Naive B cell (primary cell): ENCODE measurements at places on chromosomes 2 and 18. TPM values are rescaled to one million over a fixed set of nuclear protein-coding genes. Genes with fewer than 3 reads are reported as not detected.
A peak's percentile ranks its signal among the peaks of the same experiment; 100 is the strongest.

DNA sequence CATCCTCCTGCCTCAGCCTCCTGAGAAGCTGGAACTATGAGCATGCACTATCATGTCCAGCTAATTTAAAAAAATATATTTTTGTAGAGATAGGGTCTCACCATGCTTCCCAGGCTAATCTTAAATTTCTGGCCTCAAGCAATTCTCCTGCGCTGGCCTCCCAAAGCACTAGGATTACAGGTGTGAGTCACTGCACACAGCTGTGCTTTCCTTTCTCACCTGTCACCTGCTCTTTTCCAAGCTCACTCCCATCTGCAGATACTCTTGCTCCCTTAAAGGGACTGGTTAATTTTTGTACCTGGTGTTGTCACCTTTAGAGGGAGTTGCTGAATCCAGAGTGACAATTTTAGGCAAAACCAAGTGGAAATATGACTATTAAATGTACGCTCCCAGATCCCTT is 178.2 kb downstream of the LOXHD1 start:
- peaks cover 24% of the 10 kb centered on the region for H3K27me3 ChIP-seq
- H3K4me1 ChIP-seq = no peaks in the 10 kb centered on the region
- no peak overlapping the region for H3K4me3 ChIP-seq
- H3K36me3 ChIP-seq = no peaks in the 10 kb centered on the region

GRCh38 chr2:34806396-34806795 is 1207.3 kb upstream of the FAM98A start:
- no peak overlapping the region for H3K4me3 ChIP-seq
- DNase-seq = no peak
- H3K27ac ChIP-seq = no peak overlapping the region
- H3K4me1 ChIP-seq = no peaks in the 10 kb centered on the region

- no peak for DNase-seq
- H3K4me3 ChIP-seq = no peak overlapping the region
- no peak overlapping the region for H3K27ac ChIP-seq
- H3K27me3 ChIP-seq = no peaks in the 10 kb centered on the region
- peaks cover 45% of the 10 kb centered on the region for H3K4me1 ChIP-seq
These were observed 67.9 kb downstream of the CERS6 start for GRCh38 chr2:168524005-168524404.

- H3K27ac ChIP-seq = no peak overlapping the region
- H3K4me1 ChIP-seq = no peaks in the 10 kb centered on the region
- no peaks in the 10 kb centered on the region for H3K36me3 ChIP-seq
- no peak for DNase-seq
These were observed 69.5 kb upstream of the TGIF1 start for GRCh38 chr18:3380384-3380961.

DNA sequence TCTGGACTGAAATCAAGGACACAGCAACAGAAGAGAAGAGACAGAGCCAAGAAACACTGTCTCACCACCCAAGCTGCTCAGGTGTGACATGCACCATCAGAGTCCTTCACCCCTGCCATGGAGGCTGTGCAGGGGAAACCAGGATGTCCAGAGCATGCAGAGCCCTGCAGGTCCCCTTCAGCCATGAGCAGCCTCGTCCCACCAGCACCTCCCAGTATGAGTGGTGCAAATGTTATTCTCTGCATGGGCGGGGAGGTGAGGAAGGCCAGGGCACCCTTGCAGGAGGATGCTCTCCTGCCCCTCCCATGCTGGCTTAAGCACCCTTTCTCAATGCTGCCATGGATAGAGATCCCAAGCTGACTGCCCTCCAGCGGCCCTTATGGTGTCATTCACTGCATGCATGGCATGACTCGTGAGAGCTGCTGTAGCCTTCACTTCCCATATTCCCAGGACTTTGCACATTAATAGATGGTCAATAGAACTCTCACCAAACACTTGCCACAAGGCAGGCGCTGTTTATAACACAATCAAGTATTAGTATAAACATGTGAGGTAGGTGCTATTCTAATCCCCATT is 171.0 kb downstream of the ANAPC1 start:
- no peaks in the 10 kb centered on the region for H3K4me1 ChIP-seq
- no peak for DNase-seq
- no peak overlapping the region for H3K27ac ChIP-seq
- no peaks in the 10 kb centered on the region for H3K36me3 ChIP-seq
- H3K27me3 ChIP-seq = peaks cover 5% of the 10 kb centered on the region

DNA sequence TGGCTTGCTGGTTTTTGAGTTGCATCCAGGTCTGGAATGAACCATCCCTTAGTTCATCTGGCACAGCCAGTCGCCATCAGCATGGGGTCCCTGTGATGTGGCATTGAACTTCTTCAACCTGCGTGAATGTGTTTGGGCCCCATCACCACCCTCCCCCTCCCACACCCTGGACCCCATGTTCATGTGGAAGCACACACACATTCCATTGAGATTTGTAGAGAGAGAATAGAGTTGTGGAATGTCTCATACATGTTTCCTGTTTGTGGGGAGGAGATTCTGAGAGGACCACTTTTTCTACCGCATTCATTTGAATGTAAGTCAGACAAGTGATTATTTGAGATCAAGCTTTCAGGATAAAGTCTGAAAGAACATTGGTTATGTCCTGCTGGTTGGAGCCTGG is 117.6 kb upstream of the EML6 start:
- H3K36me3 ChIP-seq = no peaks in the 10 kb centered on the region
- H3K4me1 ChIP-seq = peaks cover 91% of the 10 kb centered on the region
- no peak for DNase-seq
- no peaks in the 10 kb centered on the region for H3K27me3 ChIP-seq
- peak overlapping the region; percentile 50 for H3K4me3 ChIP-seq

PHLPP1 gene
- polyA plus RNA-seq = 0.38 TPM

GRCh38 chr2:30894498-30895119 is 87.4 kb upstream of the CAPN13 start:
- no peaks in the 10 kb centered on the region for H3K4me1 ChIP-seq
- H3K4me3 ChIP-seq = no peak overlapping the region
- H3K27me3 ChIP-seq = peaks cover 3% of the 10 kb centered on the region
- DNase-seq = no peak

GRCh38 chr2:171150694-171151285 is 9.9 kb downstream of the TLK1 start:
- H3K36me3 ChIP-seq = no peaks in the 10 kb centered on the region
- H3K4me3 ChIP-seq = peak overlapping the region; percentile 76
- H3K27me3 ChIP-seq = no peaks in the 10 kb centered on the region
- DNase-seq = no peak
- H3K27ac ChIP-seq = peak overlapping the region; percentile 50

- no peak overlapping the region for H3K27ac ChIP-seq
- H3K4me1 ChIP-seq = no peaks in the 10 kb centered on the region
- no peak for DNase-seq
- no peak overlapping the region for H3K4me3 ChIP-seq
- H3K27me3 ChIP-seq = peaks cover 12% of the 10 kb centered on the region
These were observed 59.1 kb downstream of the COL6A3 start for GRCh38 chr2:237354892-237355291.

DNA sequence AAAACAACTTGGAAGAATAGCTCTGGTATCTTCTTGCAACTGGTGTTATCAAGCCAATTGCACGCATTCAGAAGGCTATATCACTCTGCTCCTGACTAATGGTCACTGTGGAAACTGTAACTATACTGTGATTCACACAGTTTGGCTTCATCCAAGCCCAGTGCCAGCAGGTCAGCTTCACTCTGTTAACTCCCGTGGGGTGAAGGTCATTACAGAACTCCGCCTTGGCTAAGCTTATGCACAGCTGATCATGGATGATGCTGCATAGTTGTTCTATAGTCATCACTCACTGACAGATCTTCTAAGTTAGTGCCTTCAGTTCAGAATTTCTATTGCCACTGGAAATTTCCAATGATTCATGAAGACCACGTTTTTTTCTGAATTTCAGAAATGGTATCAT is 497.2 kb upstream of the NETO1 start:
- no peaks in the 10 kb centered on the region for H3K27me3 ChIP-seq
- H3K4me1 ChIP-seq = no peaks in the 10 kb centered on the region
- no peak for DNase-seq
- H3K4me3 ChIP-seq = no peak overlapping the region
- H3K36me3 ChIP-seq = no peaks in the 10 kb centered on the region

TNS1 gene
- polyA plus RNA-seq = 0.17 TPM

- no peaks in the 10 kb centered on the region for H3K36me3 ChIP-seq
- no peaks in the 10 kb centered on the region for H3K4me1 ChIP-seq
- no peak overlapping the region for H3K27ac ChIP-seq
These were observed 56.5 kb upstream of the TTC39C start for GRCh38 chr18:23958036-23958435.

GRCh38 chr2:65345631-65346030 is 86.8 kb downstream of the SPRED2 start:
- H3K27ac ChIP-seq = no peak overlapping the region
- no peaks in the 10 kb centered on the region for H3K36me3 ChIP-seq
- no peak overlapping the region for H3K4me3 ChIP-seq
- no peak for DNase-seq

LONRF2 gene
- not detected for polyA plus RNA-seq

TUBB8B gene
- not detected for polyA plus RNA-seq

- no peak overlapping the region for H3K4me3 ChIP-seq
- H3K36me3 ChIP-seq = peaks cover 29% of the 10 kb centered on the region
- no peak overlapping the region for H3K27ac ChIP-seq
- no peaks in the 10 kb centered on the region for H3K27me3 ChIP-seq
These were observed 13.0 kb downstream of the KANSL1L start for GRCh38 chr2:210158236-210158635.

- H3K4me3 ChIP-seq = no peak overlapping the region
- H3K4me1 ChIP-seq = no peaks in the 10 kb centered on the region
- H3K27me3 ChIP-seq = no peaks in the 10 kb centered on the region
- no peak for DNase-seq
- H3K36me3 ChIP-seq = no peaks in the 10 kb centered on the region
- H3K27ac ChIP-seq = no peak overlapping the region
These were observed 352.1 kb downstream of the RBM43 start for GRCh38 chr2:150909613-150910012.

GRCh38 chr18:476251-476664 is 24.2 kb downstream of the COLEC12 start:
- no peak overlapping the region for H3K4me3 ChIP-seq
- no peaks in the 10 kb centered on the region for H3K36me3 ChIP-seq
- no peaks in the 10 kb centered on the region for H3K27me3 ChIP-seq
- no peaks in the 10 kb centered on the region for H3K4me1 ChIP-seq

UGT1A5 gene
- polyA plus RNA-seq = not detected

SOCS6 gene
- 0.17 TPM for polyA plus RNA-seq

HOXD12 gene
- polyA plus RNA-seq = not detected

GRCh38 chr18:47206945-47207637 is 30.9 kb upstream of the IER3IP1 start:
- H3K4me3 ChIP-seq = no peak overlapping the region
- DNase-seq = no peak
- no peaks in the 10 kb centered on the region for H3K4me1 ChIP-seq
- peak overlapping the region; percentile 31 for H3K27ac ChIP-seq
- peaks cover 61% of the 10 kb centered on the region for H3K27me3 ChIP-seq

DNA sequence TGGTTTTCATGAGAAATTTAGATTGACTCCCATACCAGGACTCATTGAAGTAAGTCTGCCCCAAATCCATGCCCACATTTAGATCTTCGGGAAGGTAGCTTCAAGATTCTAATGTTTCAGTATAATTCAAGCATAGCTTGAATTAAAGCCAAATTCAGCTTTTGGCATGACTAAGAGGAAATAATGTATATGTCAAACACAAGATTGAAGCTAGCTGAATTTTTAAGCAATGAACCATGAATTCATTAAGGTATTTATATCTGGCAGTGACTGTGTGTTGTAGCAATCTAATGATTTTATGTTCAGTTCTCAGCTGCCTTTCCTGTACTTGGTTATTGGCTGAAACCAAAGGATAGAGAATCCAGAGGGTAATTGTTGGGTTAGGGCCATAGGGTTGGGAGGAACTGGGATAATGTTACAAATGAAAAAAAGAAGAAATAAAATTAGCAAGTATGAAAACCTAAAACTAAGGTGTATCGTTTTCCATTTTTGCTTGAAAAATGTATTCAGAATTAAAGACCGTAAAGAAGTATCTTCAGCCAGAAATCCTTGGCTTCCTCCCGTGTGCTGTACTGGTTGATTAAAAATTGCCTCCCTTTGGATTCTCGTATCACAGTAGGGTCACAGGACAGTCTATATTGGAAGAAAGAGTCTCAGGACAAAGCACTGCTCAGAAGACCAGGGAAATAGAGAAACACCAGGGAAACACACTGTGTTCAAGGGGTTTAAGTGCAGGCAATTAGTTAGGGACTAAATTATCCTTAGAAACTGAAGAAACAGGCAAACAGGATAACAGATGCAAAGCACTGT is 119.0 kb upstream of the FN1 start:
- no peaks in the 10 kb centered on the region for H3K27me3 ChIP-seq
- DNase-seq = no peak
- H3K27ac ChIP-seq = no peak overlapping the region
- no peak overlapping the region for H3K4me3 ChIP-seq
- no peaks in the 10 kb centered on the region for H3K36me3 ChIP-seq

DNA sequence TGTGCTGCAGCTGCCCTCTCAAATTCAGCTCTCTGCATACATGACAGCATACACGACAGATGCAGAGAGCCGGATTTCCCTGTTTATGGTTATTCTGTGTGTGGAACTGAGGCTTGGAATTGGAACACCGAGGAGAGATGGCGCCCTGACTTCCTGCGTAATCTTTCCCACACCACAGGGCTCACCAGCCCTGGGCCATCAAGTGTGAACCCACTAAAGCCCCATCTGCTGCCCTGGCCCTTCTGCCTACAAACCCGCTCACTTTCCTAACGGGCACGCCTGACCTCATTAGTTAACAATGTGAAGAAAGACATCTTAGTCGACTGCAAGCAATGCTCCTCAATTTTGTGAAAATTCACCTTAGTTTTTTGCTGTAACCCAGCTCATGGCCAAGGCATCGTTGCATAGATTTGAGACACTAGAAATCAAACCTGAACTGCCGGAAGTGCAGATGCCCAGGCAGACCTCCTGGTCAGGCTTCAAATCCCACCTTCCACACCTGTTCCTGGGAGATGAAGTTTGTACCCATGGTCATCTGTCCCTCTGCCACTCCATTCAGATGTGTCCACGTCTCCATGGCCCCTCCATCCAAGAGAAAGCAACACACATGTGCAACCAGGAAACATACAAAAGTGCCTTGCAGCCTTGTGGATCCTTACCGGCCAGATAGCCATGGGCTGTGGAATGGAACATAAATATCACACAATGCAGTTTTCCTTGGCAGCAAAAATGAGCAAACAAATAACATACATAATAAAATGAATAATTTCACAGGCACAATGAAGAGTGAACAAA is 5.0 kb upstream of the CIDEA start:
- H3K27me3 ChIP-seq = peaks cover 77% of the 10 kb centered on the region
- no peak overlapping the region for H3K4me3 ChIP-seq
- no peak overlapping the region for H3K27ac ChIP-seq
- peaks cover 6% of the 10 kb centered on the region for H3K4me1 ChIP-seq

SNRNP200 gene
- 80.2 TPM for polyA plus RNA-seq

ZSWIM2 gene
- not detected for polyA plus RNA-seq

- H3K27ac ChIP-seq = no peak overlapping the region
- DNase-seq = no peak
- peaks cover 6% of the 10 kb centered on the region for H3K27me3 ChIP-seq
- peaks cover 8% of the 10 kb centered on the region for H3K4me1 ChIP-seq
These were observed 67.7 kb upstream of the NEDD4L start for GRCh38 chr18:57976230-57976773.

NRP2 gene
- polyA plus RNA-seq = 1.0 TPM

- H3K36me3 ChIP-seq = no peaks in the 10 kb centered on the region
- DNase-seq = no peak
- no peaks in the 10 kb centered on the region for H3K4me1 ChIP-seq
These were observed 247.5 kb downstream of the KCNJ3 start for GRCh38 chr2:154945984-154946383.

SPIRE1 gene
- polyA plus RNA-seq = not detected

GRCh38 chr18:44895176-44895798 is 214.6 kb downstream of the SETBP1 start:
- peaks cover 19% of the 10 kb centered on the region for H3K36me3 ChIP-seq
- peaks cover 42% of the 10 kb centered on the region for H3K4me1 ChIP-seq
- H3K27ac ChIP-seq = no peak overlapping the region
- no peaks in the 10 kb centered on the region for H3K27me3 ChIP-seq
- H3K4me3 ChIP-seq = no peak overlapping the region
